ENCODE measurements at places on chromosomes 1 and 21.

- no peak for DNase-seq
Observed at GRCh38 chr1:79808816-79809475, 802.4 kb upstream of the ADGRL4 start.

DNA sequence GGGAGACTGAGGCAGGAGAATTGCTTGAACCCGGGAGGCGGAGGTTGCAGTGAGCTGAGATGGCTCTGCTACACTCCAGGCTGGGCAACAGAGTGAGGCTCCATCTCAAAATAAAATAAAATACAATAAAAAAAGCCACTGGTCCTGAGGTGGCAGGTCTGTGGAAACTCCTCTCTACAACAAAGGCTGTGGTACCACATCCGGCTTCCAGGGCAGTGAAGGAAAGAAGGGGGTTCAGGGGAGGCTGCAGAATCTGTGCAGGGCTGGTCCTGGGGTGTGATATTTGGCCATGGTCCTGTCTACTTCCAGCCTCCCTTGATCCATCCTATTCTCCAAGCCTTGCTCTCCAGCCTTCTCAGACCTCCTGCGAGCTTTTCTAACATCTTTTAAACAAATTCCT, 731 bp upstream of the ZNF683 start:
- DNase-seq = no peak

- DNase-seq = no peak
Observed at GRCh38 chr1:106465666-106466065, 590.8 kb upstream of the PRMT6 start.

DNA sequence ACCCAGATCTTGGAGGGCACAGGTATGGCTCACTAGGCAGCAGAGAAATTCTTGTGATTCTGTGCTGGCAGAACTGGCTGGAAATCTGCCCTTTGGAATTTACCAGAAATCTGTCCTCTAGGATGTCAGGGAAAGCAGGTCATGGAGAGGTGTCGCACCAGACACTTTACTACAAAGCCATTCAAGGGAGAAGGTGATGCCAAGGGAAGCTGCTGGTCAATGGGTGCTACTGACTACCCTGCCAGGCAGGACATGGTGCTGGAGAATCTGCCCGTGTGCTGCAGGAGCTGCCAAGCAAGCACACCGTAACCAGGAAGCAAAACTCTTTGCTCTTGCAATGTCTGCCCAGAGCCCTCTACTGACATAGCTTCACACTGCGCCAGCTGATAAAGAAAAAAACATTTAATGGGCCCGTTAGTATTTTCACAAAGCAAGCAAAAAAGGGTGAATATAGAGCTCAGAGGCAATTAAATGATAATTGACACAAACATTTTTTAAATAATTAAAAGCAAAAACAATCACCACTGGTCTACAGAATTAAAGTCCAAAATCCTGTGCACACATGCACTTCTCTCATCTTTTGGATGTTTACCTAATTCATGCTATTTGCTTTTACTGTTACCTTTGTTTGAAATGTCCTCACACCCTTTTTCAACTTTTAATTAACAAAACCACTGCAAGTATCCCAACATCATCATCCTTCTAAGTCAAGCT, 7.2 kb upstream of the FBXO28 start:
- DNase-seq = peak; percentile 27

- no peak for DNase-seq
Observed at GRCh38 chr1:40646315-40646714, 19.2 kb downstream of the RIMS3 start.
